Cortex of kidney (tissue), 1 donor: ENCODE measurements at places on chromosomes 5 and 9.

- no peak for DNase-seq
Measured at GRCh38 chr9:83919111-83919510, 2.1 kb downstream of the KIF27 start.

DNA sequence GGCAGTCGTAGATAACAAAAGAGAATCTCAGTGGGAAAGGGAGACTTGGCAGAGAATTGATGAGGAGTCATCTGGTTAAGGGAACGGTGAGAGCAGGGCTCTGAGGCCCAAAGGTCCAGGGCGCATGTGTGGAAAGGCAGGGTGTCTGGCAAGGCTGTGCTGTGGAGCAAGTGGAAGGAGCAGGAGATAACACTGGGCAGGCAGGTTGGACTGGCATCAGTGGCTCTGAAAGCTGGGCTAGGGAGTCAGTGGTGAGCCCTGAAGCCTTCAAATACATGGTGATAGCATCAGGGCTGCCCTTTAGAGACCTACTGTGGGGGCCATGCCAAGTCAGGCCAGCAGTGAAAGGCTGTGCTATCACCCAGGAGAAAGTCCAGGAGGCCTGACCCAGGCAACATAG is 131.3 kb downstream of the GABBR2 start:
- no peak for DNase-seq

- DNase-seq: no peak
Measured at GRCh38 chr5:113166852-113167366, 190.3 kb downstream of the DCP2 start.

DNA sequence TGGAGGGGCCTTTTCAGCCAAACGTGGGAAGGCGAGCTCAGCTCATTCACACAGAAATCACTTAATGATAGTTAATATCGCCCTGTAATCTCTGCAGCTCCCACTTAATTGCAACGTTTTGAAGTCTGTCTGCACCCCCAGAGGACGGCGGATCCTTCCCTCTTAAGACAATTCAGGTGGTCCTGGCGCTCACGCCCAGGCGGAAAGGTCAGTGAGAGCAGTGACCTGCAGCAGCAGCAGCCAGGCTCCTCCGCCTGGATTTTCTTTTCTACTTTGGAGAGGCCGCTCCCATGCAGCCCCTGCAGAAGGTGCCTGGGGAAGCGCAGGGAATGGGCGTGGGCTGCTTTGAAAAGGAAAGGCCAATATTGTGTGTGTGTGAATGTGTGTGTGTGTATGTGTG is 400.9 kb upstream of the IRX1 start:
- no peak for DNase-seq

DNA sequence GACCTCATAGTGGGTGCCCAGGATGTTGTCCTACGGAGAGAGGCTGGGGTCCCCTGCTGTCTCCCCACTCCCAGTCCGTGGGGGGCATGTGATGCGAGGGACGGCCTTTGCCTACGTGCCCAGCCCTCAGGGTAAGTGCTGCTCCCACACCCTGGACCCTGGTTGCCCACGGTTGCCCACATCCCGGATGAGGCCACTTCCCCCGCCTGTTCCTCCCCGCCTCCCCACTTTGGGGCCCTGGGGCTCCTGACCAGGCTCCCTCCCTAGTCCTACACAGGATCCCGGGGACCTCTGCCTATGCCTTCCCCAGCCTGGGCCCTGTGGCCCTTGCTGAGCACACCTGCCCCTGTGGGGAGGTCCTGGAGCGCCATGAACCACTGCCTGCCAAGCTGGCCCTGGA is 1.5 kb downstream of the SLC34A1 start:
- DNase-seq: no peak

DNA sequence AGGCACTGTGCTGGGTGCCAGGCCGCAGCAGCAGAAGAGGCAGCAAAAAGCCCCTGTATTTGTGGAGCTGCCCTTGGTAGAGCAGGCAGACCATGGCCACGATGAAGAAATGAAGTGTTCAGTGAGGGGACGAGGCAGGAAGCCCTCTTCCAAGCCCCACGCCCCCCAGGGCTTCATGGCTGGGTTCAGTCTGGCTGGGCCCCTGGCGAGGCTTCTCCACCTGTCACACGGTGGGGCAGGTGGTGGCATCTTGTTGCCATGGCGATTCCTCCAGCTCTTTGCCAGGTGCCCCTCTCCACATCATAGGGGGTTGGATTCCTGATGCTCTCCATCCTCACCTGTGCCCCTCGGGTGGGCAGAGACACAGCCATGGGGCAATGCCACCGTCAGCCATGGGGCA is 21.5 kb downstream of the ADGRD2 start:
- DNase-seq: no peak

GRCh38 chr9:11063263-11063662 is 450.5 kb upstream of the PTPRD start:
- DNase-seq: no peak

- no peak for DNase-seq
Measured at GRCh38 chr9:129097671-129098306, 12.8 kb downstream of the CRAT start.

- DNase-seq: no peak
Measured at GRCh38 chr5:151670083-151670686, 16.5 kb downstream of the SPARC start.

GRCh38 chr5:164357395-164358033 is 852.1 kb downstream of the MAT2B start:
- DNase-seq: no peak

- no peak for DNase-seq
Measured at GRCh38 chr9:115300116-115300515, 182.2 kb upstream of the TNC start.

DNA sequence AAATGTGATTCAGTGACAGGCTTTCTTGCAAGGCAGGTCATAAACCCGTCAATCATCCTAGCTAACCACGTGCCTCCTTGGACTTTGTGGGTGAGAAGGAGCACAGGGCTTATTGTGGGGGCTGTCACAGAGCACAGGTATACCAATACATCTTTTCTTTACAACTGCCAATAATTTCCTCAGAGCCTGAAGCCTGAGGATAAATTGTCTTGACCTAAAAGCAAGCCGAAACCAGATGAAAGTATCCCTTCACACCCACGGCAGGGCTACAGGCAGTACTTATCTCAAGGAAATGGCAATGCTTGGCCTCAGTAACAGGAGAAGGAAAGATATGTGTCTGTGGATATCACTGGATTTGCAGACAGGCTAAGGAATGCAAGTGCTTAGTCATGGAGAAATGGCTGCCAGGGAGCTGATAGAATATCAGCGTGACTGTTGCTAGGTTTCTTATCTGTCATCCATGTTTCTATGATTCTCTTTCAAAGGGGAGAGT is 90.3 kb upstream of the ZNF366 start:
- no peak for DNase-seq

DNA sequence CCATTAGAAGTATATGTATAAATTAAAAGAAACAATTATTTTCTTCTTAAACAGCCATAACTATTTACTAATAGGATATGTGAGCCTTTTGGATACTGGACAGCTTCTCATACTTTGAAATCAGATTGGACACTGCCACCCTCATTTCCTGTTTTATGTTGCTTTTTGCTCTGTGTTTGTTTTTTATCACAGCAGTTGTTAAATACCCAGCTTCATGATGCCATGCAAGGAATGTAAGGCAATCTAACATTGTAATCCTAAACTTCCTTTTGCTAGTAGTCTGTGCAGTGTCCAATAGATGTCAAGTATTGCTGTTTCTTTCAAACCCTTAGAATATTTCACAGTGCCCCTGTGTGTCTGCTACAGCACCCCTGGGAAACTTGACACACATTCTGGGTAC is 56.2 kb downstream of the CNTLN start:
- no peak for DNase-seq

- no peak for DNase-seq
Measured at GRCh38 chr9:127705577-127706379, 1.0 kb upstream of the CFAP157 start.

DNA sequence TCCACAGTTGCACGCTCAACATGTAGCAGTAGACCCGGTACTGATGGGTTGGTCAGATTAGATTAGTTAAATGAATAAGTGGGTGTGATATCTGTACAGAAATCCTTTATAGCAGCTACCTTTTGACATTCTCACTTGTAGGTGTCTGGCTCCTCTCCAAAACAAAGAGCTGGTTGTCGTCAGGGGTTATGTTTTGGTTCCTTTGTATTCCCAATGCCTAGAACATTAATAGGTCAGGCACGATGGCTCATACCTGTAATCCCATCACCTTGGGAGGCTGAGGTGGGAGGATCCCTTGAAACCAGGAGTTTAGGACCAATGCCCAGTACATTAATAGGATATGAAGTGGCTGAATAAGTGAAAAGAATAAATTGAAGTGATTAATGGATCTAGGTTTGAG is 182.1 kb downstream of the SNCAIP start:
- DNase-seq: no peak

DNA sequence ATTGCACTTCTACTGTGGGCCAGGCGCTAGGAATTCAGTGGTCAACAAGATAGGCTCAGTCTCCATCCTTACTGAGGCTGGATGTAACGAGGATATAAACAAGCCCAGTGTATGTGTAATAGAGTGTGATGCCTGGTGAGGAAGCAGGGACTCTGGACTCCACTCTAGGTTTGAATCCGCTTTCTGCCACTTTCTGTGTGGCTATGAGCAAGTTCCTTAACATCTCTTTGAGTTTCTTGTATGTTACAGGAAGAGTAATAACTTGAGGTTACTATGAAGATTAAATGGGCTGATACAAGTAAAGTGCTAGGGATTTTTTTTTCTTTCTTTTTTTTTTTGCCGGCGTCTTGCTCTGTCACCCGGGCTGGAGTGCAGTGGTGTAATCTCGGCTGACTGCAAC is 12.4 kb downstream of the DOCK2 start:
- no peak for DNase-seq

DNA sequence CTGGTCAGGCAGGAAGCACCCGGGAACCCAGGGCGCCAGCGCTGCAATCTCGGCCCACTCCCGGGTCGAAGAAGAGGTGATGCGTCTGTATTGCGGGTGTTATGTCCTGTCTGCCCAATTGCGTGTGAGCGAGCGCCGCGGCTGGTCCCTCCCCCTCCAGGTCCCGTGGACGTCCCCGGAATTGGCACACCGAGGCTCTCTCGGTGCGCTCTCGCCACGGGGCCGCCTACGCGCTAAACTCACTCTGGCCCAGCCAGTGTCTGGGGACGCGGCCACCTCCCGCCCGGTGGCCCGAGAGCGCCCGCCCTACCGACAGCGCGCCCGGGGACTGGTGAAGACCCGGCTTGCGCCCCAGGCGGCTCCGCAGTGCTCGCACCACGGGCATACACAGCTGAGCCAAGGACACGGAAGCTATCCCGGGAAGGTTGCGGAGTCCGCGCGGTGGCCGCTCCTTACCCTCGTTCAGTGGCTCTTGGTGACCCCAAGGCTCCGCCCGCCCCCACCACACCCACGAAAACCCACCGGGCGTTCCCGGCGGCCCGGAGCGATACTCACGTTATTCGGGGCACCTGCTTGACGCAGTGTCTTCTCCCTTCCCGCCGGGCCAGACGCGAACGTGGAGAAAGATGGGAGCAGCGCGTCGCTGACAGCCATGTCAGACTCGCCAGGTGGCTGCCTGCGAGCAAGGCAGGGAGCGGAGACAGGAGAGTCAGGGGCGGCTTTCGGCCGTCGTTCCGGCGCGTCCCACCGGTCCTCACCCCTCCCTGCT is 1.0 kb downstream of the KLF4 start:
- DNase-seq: no peak

GRCh38 chr9:16252616-16253015 is 617.9 kb downstream of the BNC2 start:
- no peak for DNase-seq

DNA sequence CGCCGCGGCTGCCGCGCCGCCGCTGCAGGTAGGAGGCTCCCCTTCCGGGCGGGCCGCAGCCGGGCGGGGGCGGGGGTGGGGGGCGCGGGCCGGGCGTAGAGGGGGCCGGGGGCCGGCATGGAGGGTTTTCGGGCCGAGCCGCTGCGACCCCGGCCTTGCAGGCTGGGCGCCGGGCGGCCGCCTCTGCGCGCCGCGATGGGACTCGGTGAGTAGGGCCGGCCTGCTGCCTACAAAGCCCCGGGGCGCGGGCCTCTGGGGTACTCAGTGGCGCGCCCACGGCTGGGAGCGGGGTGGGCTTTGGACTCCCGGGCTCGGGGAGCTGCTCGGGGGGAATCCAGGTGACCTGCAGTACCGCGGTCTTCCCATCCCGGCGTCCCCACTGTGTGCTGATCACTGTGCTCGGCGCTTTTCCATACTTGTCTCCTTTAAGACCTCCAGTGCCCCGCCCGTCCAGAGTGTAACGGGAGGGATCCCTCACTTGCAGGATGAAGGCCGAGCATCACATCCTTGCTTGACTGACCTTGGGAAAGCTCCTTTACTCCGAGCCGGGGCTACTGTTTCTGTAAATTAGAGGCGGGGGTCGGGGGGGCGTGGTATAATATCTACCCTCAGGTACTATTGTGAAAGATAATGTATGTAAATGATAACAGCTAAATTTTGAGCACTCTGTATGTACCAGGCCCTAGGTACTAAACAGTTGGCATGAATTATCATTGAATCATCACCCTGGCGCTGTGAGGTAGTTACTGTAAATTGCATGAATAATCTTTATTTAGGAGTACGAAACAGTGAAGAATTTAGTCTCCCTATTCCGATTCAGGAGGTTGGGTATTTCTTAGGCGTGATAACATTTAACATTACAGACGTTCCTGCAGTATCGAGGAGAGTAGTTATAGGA is 672 bp downstream of the MSANTD3 start:
- DNase-seq: no peak

DNA sequence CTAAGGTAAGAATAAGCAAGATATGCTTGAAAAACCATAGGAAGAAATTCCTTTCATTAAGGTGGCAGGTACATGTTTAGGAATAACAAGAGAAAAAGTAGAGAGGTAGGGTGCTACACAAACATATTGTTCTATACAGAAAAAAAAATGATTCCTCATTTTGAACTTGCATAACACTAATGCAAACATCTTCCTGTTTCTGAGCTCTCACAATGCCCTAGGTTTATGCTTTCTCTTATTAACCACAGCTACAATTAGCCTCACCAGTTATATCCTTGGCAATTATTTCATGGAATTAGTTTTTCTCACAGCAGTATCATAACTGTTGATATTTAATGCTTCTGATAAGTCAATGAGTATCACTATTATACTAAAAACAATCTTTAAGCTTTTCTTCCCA is 20.7 kb downstream of the CEMIP2 start:
- no peak for DNase-seq

DNA sequence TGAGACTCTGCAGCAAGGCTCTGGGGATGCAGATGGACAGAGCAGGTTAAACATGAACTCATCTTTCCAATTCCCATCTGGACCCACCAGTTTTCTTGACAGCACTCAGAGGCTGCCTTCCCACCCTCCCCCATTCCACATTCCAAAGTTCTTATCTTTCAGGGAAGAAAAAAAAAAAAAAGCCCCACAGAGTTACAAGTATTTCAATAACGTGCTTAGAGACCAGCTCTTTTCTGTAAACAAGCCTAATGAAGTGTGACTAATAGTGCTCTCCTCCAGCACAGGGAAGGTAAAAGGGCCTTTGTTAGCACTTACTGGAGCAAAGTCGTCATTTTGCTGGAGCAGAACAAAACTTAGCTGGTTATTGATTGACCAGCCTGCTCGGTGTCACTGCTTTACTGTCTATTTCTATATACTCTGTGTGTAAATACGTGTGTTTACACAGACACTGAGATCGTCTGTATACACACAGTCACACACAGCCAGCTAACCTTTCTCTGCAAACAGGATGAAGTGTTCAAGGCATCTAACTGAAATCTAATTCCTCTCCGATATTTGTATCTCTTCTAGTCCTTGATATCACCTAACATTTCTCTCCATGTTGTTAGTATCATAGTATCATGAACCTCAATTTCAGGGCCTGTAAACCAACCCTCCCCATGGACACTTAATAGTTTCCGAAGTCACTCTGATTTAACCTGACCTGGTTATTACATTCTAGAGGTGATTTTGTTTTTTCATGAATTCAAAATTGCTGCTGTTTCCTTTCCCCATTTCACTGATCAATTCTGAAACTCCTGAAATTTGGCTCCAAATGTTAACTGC is 84.9 kb downstream of the ZNF608 start:
- no peak for DNase-seq
